CD8-positive, alpha-beta memory T cell (primary cell): ENCODE measurements at places on chromosomes 6 and 20.

DNA sequence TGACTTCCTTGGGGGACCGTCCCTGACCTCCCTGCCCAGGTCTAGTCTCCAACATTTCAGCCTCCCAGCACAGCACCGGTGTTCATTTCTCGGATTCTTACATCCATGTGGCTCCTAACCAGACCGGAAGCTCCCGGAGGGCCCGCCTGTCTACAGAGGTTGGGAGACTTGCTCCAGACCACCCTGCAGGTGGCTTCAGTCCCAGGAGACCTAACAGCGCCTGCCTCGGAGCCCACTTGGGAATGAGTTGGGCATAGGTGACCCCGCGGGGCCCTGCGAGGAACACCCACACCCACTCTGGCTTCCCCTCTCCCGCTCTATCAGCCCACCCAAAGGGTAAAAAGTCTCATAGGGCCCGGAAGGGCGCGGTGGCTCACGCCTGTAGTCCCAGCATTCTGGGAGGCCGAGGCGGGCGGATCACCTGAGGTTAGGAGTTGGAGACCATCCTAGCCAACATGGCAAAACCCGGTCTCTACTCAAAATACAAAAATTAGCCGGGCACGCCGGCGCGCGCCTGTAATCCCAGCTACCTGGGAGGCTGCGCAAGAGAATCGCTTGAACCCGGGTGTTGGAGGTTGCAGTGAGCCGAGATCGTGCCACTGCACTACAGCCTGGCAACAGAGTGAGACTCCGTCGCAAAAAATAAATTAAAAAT is 5.4 kb downstream of the DPPA5 start:
- no peak for DNase-seq

DNA sequence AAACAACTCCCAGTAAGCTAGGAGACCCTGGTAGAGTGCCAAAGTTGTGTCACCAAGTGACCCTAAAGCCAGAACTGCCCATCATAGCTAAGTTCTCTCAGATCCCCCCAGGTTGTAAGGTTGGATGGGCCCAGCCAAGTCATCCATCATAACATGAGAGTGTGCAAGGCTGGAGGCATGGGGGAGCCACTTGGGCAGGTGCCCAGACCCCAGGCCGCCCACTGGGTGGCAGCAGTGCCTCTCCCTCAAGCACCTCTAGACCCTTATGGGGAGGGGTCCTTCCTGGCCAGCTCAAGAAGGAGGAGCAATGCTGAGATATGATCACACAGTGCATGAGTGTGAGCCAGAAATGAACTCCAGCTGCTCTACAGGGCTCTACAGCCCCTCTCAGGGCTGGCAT is 154.5 kb downstream of the MYLK4 start:
- no peak for DNase-seq

- no peak for DNase-seq
These were observed 101.2 kb downstream of the NUS1 start for GRCh38 chr6:117776441-117776840.

- DNase-seq, result no peak
These were observed 42.6 kb downstream of the NCOA3 start for GRCh38 chr20:47544240-47544639.

- no peak for DNase-seq
These were observed 229.8 kb upstream of the SASH1 start for GRCh38 chr6:148112851-148113319.

- DNase-seq, result no peak
These were observed 35.5 kb upstream of the NXT1 start for GRCh38 chr20:23315099-23315498.

DNA sequence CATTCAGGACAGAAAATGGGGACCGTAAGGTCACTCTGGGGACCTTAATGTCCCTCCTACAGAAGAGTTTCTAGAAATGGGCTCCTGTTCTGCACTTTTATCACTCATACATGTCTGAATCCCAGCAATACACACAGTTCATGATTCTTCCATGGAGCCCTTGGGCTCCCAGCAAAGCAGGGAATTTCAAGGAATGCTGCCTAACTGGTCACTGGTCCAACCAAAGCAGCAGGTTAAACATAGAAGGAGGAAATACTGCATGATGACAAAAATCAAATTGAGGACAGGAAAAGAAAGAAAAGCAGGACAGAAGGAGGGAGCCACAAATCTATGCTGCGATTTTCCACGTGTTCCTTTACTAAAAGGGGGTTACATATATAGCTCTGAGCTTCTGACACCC is 300.2 kb downstream of the PTPRT start:
- DNase-seq, result no peak

- no peak for DNase-seq
These were observed 153.6 kb downstream of the FOXA2 start for GRCh38 chr20:22430746-22431168.

- no peak for DNase-seq
These were observed 1.7 kb downstream of the HBS1L start for GRCh38 chr6:135052939-135053338.

DNA sequence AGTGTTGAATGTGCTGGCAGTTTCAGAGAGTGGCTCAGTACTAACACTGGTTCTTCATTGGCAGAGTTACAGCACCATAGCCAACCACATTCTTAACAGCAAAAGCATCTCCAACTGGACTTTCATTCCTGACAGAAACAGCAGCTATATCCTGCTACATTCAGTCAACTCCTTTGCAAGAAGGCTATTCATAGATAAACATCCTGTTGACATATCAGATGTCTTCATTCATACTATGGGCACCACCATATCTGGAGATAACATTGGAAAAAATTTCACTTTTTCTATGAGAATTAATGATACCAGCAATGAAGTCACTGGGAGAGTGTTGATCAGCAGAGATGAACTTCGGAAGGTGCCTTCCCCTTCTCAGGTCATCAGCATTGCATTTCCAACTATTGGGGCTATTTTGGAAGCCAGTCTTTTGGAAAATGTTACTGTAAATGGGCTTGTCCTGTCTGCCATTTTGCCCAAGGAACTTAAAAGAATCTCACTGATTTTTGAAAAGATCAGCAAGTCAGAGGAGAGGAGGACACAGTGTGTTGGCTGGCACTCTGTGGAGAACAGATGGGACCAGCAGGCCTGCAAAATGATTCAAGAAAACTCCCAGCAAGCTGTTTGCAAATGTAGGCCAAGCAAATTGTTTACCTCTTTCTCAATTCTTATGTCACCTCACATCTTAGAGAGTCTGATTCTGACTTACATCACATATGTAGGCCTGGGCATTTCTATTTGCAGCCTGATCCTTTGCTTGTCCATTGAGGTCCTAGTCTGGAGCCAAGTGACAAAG is 17.0 kb upstream of the ADGRF4 start:
- DNase-seq, result no peak

GRCh38 chr6:14100966-14101365 is 16.6 kb upstream of the CD83 start:
- no peak for DNase-seq

GRCh38 chr6:26241033-26241895 is 123.7 kb upstream of the BTN3A2 start:
- peak; percentile 76 for DNase-seq

DNA sequence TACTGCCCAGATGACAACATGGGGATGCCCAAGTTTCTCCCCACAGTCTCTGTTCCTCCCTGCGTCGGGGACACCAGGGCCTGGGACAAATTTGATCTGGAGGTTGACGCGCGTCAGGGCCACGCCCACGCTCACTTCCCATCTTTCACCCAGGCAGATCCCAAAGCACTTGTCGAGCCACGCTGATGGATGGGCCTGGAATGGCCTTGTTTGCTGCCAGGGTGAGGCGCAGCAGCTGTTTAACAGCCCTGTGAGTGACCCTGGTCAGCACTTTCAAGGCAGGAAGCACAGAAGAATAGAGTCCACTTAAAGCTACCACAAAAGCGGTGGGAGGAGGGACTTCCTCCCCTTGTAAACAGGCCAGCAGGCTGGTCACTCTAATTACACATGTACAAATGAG is 324.7 kb upstream of the JARID2 start:
- no peak for DNase-seq

GRCh38 chr20:38170219-38170825 is 5.3 kb upstream of the TGM2 start:
- DNase-seq, result no peak

DNA sequence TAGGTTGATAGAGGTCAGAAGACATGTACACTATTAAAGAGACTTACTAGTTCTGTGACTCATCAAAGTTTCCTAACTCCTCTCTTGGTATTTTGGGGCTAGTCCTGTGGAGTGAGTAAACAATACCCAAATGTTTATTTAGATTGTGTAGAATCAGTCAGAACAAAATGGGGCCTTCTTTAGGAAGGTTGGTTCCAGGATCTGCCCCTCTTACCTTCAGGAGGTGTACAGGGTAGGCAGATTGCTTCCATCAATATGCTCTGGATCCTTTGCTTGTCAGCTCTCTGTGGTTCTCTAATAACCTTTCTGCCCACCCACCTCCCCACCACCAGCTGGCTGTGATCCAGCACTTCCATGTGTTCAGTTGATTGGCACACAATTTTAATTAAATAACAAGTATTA is 107.0 kb downstream of the POPDC3 start:
- DNase-seq, result no peak

GRCh38 chr20:14800707-14801425 is 463.5 kb upstream of the FLRT3 start:
- no peak for DNase-seq

DNA sequence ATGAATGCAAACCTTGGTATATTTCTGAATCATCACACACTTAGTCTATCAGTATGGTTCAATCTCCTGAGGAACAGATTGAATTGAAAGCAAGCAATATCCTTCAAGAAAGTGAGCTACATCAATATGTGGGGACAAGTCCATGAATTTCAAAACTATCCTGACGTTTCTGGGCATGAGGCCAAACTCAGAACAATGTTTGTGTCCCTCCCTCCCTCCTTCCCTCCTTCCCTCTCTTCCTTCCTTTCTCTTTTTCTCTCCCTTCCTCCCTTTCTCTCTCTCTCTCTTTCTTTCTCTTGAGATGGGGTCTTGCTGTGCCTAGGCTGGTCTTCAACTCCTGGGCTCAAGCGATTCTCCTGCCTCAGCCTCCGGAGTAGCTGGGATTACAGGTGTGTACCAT is 27.9 kb upstream of the SYNCRIP start:
- no peak for DNase-seq

DNA sequence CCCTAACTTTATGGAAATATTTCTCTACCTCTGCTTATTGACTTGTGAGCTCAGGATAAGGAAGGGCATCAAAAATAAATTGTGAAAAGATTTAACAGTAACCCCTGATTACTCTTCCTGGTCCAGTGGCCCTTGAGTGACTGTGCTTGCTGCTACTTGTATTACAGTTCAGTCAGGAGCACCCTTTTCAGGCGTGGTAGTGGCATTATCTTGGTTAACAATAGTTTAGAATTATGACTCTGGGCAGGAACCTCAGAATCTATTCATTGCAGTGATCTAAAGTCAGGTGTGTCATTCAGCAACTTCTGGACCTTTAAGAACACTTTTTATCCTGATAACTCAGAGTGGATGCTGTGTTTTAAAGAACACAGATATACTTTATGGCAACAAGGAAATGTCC is 43.4 kb downstream of the FAM135A start:
- no peak for DNase-seq

GRCh38 chr6:167245591-167245990 is 45.5 kb upstream of the UNC93A start:
- no peak for DNase-seq

- no peak for DNase-seq
These were observed 241.1 kb downstream of the TENT5A start for GRCh38 chr6:81511423-81511822.

DNA sequence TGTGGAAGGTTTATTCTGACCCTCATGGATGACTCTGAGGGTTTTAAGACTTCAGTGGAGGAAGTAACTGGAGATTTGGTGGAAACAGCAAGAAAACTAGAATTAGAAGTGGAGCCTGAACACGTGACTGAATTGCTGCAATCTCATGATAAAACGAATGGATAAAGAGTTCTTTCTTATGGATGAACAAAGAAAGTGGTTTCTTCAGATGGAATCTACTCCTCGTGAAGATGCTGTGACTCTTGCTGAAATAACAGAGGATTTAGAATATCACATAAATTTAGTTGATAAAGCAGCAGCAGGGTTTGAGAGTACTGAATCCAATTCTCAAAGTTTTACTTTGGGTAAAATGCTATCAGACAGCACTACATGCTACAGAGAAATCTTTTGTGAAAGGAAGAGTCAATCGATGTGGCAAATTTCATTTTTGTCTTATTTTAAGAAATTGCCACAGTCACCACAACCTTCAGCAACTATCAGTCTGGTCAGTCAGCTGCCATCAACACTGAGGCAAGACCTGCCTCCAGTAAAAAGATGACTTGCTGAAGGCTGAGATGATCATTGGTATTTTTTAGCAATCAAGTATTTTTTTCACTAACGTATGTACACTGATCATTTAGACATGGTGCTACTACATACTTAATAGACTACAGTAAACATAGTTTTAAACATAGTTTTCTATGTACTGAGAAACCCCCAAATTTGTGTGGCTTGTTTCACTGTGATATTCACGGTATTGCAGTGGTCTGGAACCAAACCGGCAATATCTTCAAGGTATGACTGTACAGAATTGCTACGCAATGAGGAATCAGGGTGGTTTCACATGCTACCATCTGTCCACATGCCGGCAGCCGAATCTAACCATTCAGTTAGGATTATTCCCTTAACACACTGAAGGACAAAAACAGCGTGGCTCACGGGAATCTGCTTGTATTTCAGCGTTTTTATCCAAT is 149.0 kb downstream of the MYB start:
- DNase-seq, result no peak

DNA sequence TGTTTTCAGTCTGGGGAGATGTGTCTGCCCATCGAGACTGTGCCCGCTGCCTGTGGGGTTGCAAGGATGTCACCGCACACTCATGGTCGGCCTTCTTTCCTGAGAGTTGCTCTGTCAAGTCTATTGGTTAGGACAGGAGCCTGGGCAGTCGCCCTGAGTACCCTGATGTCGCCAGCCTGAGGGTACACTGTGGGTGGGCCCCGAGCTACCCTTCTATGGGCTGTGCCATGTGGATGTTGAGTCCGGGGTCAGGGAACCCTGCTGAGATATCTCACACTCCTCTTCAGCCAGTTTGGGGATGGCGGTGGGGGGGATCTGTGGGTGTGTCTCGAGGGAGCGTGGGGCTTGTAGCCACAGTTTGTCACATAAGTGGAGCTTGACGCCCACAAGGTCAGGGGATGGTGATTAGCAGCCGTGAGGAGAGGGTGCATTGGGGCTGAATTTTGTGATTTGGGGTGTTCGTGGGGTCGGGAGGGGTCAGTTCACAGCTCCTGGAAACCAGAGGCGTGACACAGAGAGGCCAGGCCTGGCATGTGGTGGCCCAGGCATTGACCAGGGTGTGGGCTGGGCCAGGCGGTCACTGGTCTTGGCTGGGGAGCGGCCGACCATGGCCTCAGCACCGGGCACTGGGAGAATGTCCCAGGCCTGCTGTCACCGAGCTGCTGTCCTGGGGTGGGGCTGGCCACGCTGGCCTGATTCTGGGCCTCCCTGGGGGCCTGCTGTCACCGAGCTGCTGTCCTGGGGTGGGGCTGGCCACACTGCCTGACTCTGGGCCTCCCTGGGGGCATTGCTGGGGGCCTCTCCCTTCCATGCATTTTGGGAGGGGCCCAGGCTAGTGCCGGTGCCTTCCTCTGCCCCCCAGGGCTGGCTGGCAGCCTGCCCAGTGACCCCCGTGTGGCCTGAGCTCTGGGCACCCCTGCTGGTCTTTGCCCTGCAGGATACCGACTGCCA is 1.6 kb upstream of the NPBWR2 start:
- no peak for DNase-seq
